ENCODE measurements at places on chromosomes 6 and 20. TPM values are rescaled to one million over a fixed set of nuclear protein-coding genes. Genes with fewer than 3 reads are reported as not detected.

Gene SLC17A9
- total RNA-seq, result 24.2 TPM

Gene CEP162
- total RNA-seq, result 9.2 TPM

Gene ZSWIM3
- 8.2 TPM for total RNA-seq

Gene CRYBG1
- 19.3 TPM for total RNA-seq

Gene VGLL2
- 0.12 TPM for total RNA-seq

Gene CEP250
- total RNA-seq, result 28.0 TPM

Gene GGTLC1
- not detected for total RNA-seq

DNA sequence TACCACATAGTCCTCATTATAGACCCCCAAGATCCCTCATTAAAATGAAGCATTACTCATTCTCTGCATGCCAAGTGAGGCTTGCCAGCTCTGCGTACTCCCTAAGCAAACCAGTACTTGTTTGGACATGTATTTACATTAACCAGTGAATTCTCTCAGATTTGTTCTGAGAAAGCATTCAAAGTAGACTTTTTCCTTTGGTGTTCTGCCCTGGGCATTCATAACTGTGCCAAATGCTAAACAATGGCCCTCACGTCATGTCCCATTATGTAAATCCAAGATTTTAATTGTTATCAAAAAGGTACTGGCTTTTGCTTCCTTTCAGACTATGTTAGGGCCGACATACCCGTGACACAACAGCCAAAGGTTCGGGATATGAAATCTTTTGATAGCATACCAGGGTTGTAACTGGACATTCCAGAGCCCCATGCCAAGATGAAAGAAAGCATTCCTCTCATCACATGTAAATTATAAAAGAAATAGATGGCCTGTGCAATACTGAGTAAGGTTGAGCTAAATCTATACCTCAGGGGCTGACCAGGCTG lies 164.2 kb downstream of the ADAT2 start:
- no peaks in the 10 kb centered on the region for H3K27me3 ChIP-seq
- no peaks in the 10 kb centered on the region for H3K36me3 ChIP-seq
- no peak overlapping the region for H3K4me3 ChIP-seq
- no peak overlapping the region for H3K27ac ChIP-seq
- peaks cover 22% of the 10 kb centered on the region for H3K4me1 ChIP-seq

DNA sequence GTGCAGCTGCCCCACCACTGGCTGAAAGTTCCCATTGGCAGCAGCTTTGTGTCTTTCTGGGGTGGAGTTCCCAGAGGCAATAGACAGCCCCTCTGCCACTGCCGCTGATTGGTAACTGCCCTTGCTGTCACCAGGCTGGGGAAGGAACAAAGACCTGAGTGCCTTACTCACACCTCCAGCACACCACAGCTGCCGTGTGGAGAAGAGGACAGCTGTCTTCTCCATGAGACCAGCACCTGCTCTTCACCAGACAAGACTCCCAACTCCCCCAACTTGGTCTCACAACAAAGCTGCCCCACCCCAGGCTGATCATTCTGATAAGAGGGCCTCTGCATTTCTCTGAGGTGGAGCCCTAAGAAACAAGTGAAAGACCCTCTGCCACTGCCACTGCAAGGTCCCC lies 39.7 kb upstream of the PTCHD4 start:
- H3K4me1 ChIP-seq, result no peaks in the 10 kb centered on the region
- peaks cover 18% of the 10 kb centered on the region for H3K36me3 ChIP-seq
- H3K27me3 ChIP-seq, result no peaks in the 10 kb centered on the region
- H3K4me3 ChIP-seq, result no peak overlapping the region
- no peak for DNase-seq

- no peak overlapping the region for H3K27ac ChIP-seq
- H3K27me3 ChIP-seq, result no peaks in the 10 kb centered on the region
- H3K4me3 ChIP-seq, result no peak overlapping the region
- peaks cover 3% of the 10 kb centered on the region for H3K4me1 ChIP-seq
- H3K36me3 ChIP-seq, result no peaks in the 10 kb centered on the region
These were observed 6.3 kb upstream of the HINT3 start for GRCh38 chr6:125950293-125950692.

DNA sequence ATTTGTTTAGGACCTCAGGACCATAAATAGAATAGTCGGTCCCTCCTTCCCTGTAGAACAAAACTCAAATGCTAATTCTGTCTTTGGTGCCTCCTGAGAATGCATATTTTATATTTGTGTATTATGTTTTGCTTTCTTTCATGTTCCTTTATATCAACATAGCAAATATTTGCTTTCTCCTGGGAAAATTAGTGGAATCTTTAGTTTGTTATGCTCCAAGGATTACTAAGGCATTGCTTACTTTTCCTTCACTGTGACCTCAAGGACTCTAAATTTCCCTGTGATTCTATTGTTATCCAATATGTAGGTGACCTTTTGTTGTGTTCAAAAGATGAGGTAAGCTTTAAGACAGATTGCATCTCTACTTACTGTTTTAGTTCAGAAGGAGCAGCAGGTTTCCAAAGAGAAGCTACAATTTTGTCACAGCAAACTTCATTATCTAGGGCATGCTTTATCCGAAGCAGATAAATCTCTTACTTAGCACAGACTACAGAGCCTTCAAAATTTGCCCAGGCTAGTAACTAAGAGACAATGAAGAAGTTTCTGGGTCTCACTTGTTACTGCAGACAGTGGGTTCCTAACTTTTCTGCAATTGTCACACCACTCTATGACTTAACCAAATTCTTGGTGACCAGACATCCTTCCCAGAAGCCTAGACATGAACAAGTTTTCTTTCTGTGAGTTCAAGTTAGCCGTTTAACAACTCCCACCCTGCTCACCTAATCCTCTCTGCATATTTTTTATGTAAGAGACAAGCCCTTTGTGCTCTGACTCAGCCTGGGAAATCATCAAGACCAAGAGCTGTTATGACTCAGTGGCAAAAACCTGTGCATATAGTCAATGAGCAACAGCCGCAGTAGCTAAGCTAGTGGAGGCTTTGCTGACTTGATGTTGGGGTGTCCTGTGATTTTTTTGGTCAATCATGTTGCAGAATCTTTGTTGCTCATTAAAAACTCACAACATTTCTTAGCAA lies 378.8 kb downstream of the QKI start:
- H3K27ac ChIP-seq, result no peak overlapping the region
- H3K4me3 ChIP-seq, result no peak overlapping the region
- no peaks in the 10 kb centered on the region for H3K4me1 ChIP-seq
- DNase-seq, result no peak

GRCh38 chr6:152463164-152463563 lies 174.0 kb downstream of the SYNE1 start:
- H3K36me3 ChIP-seq, result no peaks in the 10 kb centered on the region
- no peaks in the 10 kb centered on the region for H3K27me3 ChIP-seq
- H3K4me3 ChIP-seq, result no peak overlapping the region
- H3K27ac ChIP-seq, result no peak overlapping the region

DNA sequence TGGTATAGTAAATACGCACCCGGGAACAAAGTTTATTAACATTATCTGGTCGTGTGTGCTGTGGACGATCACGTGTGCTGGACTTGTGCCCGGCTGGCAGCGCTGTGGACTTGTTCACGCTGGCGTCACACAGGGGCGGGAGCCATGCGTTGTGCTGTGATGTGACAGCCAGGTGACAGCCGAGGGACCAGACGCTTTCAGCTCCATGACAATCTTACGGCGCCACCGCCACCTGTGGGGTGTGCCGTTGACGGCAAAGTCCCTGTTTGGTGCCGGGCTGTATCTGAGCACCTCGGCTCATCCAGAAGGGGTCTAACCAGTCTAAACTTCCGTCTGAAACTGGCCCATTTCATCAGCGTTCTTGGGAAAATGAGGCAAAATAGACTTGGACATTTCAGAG lies 25.2 kb downstream of the DLL1 start:
- no peak for DNase-seq
- no peak overlapping the region for H3K4me3 ChIP-seq
- H3K36me3 ChIP-seq, result no peaks in the 10 kb centered on the region
- no peaks in the 10 kb centered on the region for H3K27me3 ChIP-seq
- H3K27ac ChIP-seq, result no peak overlapping the region
- H3K4me1 ChIP-seq, result no peaks in the 10 kb centered on the region

DNA sequence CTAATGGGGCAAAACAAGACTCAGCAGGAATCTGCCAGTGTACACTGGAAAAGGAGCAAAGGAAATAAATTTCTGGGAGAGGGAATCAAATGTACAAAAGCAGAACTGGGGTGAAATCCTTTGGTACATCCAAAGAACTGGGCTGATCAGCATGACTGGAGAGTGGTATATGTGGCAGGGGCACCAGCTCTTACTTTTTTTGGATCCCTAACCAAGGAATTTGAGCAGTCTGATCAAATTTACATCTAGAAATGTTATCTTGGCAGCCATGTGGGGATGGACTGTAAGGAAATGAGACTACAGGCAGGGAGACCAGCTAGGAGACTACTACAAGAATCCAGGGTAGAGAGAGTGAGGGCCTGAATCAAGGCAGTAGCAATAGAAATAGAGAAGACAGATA lies 1.2 kb upstream of the ZSCAN31 start:
- H3K4me1 ChIP-seq, result peaks cover 9% of the 10 kb centered on the region
- no peak for DNase-seq
- no peaks in the 10 kb centered on the region for H3K27me3 ChIP-seq
- H3K27ac ChIP-seq, result no peak overlapping the region
- peak overlapping the region; percentile 73 for H3K4me3 ChIP-seq
- H3K36me3 ChIP-seq, result no peaks in the 10 kb centered on the region

- no peaks in the 10 kb centered on the region for H3K36me3 ChIP-seq
- no peaks in the 10 kb centered on the region for H3K27me3 ChIP-seq
These were observed 96.9 kb downstream of the JPH2 start for GRCh38 chr20:44089987-44090674.

DNA sequence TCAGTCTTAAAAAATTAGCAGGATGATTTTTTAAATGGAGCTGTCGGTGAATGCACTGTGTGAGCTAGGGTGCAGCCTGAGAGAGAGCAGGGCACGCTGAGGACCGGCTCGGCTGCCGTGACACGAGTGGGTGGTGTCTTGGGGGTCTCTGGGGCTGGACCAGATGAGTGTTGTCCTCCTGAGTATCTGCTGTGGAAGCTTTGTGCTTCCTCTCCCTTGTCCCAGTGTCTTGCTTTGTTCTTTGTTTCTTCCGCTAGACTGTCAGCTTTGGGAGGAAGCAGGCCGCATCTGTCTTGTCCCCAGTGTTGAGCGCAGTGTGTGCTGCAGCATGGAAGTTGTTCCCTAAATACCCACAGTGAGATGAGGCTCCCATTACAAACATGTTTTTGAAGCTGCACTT lies 89.4 kb downstream of the RTN4IP1 start:
- no peak overlapping the region for H3K4me3 ChIP-seq
- H3K36me3 ChIP-seq, result no peaks in the 10 kb centered on the region
- H3K27me3 ChIP-seq, result no peaks in the 10 kb centered on the region
- H3K4me1 ChIP-seq, result peaks cover 19% of the 10 kb centered on the region

DNA sequence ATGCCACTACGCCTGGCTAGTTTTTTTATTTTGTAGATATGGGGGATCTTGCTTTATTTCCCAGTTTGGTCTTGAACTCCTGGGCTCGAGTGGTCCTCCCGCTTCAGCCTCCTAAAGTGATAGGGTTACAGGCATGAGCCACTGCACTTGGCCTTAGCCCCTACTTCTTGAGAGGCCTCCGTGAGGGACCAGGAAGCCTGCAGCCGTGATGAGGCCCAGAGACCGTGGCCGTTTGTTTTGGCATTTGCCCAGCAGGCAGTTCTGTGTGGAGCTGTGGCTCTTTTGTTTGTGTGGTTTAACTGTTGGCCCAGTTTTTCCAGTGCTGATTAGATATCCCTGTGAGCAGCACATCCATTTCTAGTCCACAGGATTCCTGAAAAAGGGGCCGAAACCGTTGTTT lies 39.8 kb downstream of the SRSF3 start:
- no peak overlapping the region for H3K4me3 ChIP-seq
- no peaks in the 10 kb centered on the region for H3K27me3 ChIP-seq
- no peaks in the 10 kb centered on the region for H3K4me1 ChIP-seq
- H3K27ac ChIP-seq, result no peak overlapping the region
- no peak for DNase-seq

GRCh38 chr6:169288591-169288990 lies 34.9 kb upstream of the THBS2 start:
- DNase-seq, result no peak
- no peaks in the 10 kb centered on the region for H3K27me3 ChIP-seq
- no peaks in the 10 kb centered on the region for H3K36me3 ChIP-seq
- H3K4me3 ChIP-seq, result no peak overlapping the region
- H3K4me1 ChIP-seq, result no peaks in the 10 kb centered on the region
- H3K27ac ChIP-seq, result no peak overlapping the region

DNA sequence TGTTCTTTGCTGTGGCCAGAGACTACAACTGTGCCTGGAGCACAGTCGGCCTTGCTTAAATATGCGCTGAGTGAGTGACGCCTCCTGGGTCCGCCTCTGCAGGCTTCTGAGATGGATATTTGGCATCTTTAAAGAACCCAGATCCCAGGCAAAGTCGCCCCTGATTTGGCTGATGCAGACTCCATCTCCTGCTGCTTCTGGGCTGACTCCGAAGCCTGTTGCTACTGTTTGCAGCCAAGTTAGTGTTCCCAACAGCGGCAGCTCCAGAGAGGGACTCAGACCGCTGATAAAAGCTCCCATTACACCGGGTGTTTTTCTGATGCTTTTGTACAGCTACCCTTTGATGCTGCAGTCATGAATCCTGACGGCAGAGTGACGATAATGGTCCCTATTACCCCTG lies 83.0 kb upstream of the SULF2 start:
- no peaks in the 10 kb centered on the region for H3K36me3 ChIP-seq
- DNase-seq, result no peak
- H3K4me1 ChIP-seq, result no peaks in the 10 kb centered on the region
- H3K4me3 ChIP-seq, result no peak overlapping the region
- H3K27me3 ChIP-seq, result no peaks in the 10 kb centered on the region

DNA sequence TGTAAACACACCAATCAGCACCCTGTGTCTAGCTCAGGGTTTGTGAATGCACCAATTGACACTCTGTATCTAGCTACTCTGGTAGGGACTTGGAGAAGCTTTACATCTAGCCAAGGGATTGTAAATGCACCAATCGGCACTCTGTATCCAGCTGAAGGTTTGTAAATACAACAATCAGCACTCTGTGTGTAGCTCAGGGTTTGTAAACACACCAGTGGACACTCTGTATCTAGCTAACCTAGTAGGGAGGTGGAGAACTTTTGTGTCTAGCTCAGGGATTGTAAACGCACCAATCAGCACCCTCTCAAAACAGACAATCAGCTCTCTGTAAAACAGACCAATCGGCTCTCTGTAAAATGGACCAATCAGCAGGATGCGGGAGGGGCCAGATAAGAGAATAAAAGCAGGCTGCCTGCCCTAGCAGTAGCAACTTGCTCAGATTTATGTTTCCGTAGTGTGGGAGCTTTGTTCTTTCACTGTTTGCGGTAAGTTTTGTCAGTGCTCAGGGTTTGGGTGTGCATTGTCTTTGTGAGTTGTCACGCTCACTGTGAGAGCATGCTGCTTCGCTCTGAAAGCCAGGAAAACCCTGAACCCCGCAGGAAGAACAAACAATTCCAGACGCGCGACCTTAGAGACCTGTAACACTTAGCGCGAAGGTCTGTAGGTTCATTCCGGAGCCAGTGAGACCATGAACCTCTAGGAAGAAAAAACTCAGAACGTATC lies 37.0 kb downstream of the RIOK1 start:
- no peak overlapping the region for H3K27ac ChIP-seq
- peaks cover 4% of the 10 kb centered on the region for H3K4me1 ChIP-seq
- no peak overlapping the region for H3K4me3 ChIP-seq
